ENCODE measurements at places on chromosomes 4 and X.
A peak's percentile ranks its signal among the peaks of the same experiment; 100 is the strongest.

DNA sequence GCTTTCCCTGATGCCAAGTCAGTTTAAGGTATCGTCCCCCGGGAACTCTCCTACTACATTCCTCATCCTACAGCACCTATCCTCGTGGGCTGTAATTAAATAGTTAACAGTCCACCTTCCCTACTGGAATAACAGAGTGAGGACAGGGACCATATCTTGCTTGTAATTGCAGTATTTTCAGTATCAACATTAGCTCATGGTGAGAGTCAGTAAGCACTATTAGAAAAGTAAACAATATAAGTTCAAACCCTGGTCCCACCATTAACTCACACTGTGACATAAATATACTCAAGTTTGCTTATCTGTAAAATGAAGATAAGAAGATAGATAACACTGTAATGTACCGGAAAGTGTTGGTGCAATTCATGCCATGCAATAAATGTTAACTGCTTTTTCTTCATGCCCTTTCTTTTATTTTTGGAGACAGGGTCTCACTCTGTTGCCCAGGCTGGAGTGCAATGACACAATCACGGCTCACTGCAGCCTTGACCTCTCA lies 61.3 kb downstream of the SH3RF1 start:
- no peak overlapping the region for H3K27ac ChIP-seq
- no peaks in the 10 kb centered on the region for H3K27me3 ChIP-seq
- peaks cover 12% of the 10 kb centered on the region for H3K4me1 ChIP-seq
- no peak for DNase-seq
- H3K36me3 ChIP-seq: no peaks in the 10 kb centered on the region

DNA sequence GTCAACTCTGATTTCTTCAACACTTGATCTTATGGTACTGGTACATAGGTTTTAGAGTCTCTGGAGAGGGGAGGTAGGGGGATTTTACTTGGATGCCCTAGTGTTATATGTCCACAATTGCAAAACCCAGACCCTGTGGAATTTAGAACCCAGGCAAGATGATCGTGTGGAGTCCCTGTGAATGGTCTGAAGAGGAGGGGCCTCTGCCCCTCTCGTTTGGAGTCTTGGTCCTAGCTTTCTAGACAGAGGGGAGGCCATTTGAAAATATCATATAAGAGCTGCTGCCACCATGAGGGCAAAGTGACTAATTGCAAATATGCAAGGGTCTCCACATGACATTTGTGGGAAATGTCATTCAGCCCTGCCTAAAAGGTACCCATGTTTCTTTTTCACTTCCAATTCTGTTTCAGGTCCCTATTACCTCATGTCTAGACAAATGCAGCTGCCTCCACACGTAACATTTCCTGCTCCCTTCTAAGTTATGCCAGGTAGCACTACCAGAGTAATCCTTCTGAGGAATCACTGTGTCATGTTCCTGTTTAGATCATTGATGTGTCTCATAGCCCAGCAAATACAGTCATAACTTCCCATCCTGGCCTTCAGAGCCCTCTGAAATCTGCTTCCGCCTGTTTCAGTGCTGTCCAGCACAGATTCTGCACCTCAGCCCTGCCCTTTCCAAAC lies 126.8 kb downstream of the KLHL8 start:
- no peak for DNase-seq
- H3K36me3 ChIP-seq: no peaks in the 10 kb centered on the region
- peaks cover 6% of the 10 kb centered on the region for H3K4me1 ChIP-seq

DNA sequence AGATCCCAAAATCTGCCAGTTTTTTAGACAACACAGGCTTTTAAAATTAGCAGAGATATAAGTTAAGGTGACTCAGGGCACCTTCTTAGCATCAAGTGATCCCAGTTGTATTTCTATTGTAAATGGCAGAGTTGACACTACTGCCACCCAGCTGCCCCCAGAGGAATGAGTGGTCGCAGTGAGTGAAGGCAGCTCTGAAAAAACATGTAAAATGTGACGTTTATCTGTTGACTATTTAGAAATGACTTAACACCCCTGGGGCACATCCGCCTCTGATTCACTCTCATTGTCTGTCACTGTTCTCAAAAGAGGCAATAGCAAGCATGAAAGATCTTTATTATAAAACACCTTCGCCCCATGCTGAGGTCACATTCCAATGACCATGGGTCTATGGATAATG lies 592.4 kb downstream of the ACTRT1 start:
- H3K36me3 ChIP-seq: no peaks in the 10 kb centered on the region
- H3K4me3 ChIP-seq: no peak overlapping the region
- no peaks in the 10 kb centered on the region for H3K4me1 ChIP-seq
- DNase-seq: no peak
- no peaks in the 10 kb centered on the region for H3K27me3 ChIP-seq
- H3K27ac ChIP-seq: no peak overlapping the region

DNA sequence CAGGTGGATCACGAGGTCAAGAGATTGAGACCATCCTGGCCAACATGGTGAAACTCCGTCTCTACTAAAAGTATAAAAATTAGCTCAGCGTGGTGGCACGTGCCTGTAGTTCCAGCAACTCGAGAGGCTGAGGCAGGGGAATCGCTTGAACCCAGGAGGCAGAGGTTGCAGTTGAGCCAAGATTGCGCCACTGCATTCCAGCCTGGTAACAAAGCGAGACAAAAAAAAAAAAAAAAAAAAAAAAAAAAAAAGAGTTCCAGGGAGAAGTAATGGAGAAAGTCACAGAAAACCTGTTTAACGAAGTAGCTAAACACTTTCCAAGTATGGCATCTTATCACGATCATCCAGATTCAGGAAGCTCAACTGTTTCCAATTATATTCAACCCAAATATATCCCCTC lies 10.9 kb downstream of the KLHL4 start:
- no peaks in the 10 kb centered on the region for H3K4me1 ChIP-seq
- no peaks in the 10 kb centered on the region for H3K27me3 ChIP-seq
- DNase-seq: no peak
- no peaks in the 10 kb centered on the region for H3K36me3 ChIP-seq
- no peak overlapping the region for H3K27ac ChIP-seq

DNA sequence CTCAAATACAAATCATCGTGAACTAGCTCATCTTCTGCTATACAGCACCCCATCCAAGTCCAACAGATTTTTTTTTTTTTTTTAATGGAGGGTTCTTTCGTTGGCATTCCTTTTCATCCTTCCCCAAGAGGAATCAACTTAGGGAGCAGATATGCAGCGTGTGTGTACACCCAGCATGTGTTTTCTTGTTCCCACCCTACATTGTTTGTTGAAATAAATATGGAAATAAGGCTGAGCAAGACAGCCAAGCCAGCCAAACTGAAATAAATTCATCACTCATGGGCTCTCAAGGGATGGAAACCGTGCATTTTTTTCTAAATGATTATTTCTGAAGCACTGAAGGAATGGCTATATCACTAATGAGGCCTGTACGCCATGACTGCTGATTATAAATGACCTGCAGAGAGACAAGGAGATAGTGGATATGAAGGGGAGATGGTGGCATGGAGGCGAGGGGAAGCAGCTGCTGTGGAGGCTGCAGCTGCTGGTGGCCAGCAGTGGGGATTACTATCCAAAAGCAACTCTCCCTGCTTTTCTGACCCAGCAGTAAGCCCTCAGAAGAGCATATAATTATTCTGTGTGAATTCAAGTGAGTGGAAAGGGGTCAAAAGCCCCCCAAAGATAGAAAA lies 173.9 kb downstream of the MGST2 start:
- peaks cover 19% of the 10 kb centered on the region for H3K4me1 ChIP-seq
- no peak overlapping the region for H3K4me3 ChIP-seq
- DNase-seq: no peak
- H3K27me3 ChIP-seq: no peaks in the 10 kb centered on the region

- H3K27me3 ChIP-seq: no peaks in the 10 kb centered on the region
- H3K27ac ChIP-seq: no peak overlapping the region
- DNase-seq: no peak
- H3K4me3 ChIP-seq: no peak overlapping the region
- no peaks in the 10 kb centered on the region for H3K4me1 ChIP-seq
Observed at GRCh38 chr4:167784826-167785225, 307.5 kb upstream of the ANXA10 start.

DNA sequence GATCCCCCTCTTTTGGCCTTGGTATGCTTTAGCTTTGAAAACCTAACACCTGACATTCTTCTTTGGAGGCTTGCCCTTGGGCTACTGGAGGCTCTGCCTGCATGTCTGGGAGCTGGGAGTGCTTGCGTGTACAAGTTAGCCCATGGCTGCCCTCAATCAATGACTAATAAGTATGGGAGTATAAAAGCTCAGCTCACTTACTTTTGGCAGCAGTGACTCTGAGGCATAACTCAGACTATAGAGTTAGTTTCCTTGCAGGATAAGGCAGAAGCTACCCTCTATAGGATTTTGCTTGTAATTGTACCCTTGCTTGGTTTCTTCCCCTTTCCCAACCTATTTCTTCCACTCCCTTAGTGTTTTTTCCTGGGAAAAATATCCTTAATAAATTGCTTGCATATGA lies 247.9 kb downstream of the PPP1R2C start:
- H3K27me3 ChIP-seq: no peaks in the 10 kb centered on the region
- H3K36me3 ChIP-seq: no peaks in the 10 kb centered on the region
- H3K4me3 ChIP-seq: no peak overlapping the region
- no peak overlapping the region for H3K27ac ChIP-seq
- no peak for DNase-seq
- H3K4me1 ChIP-seq: no peaks in the 10 kb centered on the region

- no peaks in the 10 kb centered on the region for H3K36me3 ChIP-seq
- no peak overlapping the region for H3K27ac ChIP-seq
- H3K4me3 ChIP-seq: no peak overlapping the region
- no peak for DNase-seq
- H3K4me1 ChIP-seq: no peaks in the 10 kb centered on the region
- H3K27me3 ChIP-seq: no peaks in the 10 kb centered on the region
Observed at GRCh38 chr4:52890521-52890791, 28.3 kb downstream of the RASL11B start.

DNA sequence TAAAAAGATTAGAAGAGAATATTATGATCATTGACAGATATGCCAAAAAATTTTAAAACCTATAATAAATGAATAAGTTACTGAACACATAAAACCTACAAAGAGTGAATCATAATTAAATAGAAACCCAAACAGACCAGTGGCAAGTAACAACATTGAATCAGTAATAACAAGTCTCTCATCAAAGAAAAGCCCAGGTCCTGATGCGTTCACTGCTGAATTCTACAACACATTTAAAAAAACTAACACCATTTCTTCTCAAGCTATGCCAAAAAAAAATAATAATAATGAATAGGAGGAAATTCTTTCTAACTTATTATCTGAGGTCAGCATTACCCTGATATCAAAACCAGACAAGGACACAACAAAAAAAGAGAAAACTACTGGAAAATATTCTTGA lies 30.6 kb downstream of the ACTRT1 start:
- no peaks in the 10 kb centered on the region for H3K27me3 ChIP-seq
- no peak overlapping the region for H3K4me3 ChIP-seq
- no peaks in the 10 kb centered on the region for H3K4me1 ChIP-seq
- no peak overlapping the region for H3K27ac ChIP-seq

DNA sequence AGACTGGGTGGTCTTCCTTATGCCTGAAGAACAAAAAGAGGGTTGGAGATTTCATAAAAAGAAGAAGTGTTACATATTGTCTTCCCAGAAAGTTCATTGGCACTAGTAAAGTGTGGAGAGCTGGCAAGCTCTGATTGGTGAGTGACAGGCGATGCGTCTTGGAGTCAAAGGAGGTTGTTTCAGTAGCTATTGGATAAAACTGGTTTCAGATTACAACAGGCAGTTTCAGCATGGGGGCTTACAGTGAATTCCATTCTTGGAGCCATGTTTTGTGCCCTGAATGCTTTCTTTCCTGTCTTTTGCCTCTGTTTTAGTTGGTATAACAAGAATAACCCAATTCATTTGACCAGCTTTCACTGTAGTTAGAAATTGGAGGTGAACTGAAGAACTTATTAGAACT lies 750.5 kb downstream of the ADGRL3 start:
- no peaks in the 10 kb centered on the region for H3K27me3 ChIP-seq
- no peak for DNase-seq
- no peaks in the 10 kb centered on the region for H3K4me1 ChIP-seq
- H3K36me3 ChIP-seq: no peaks in the 10 kb centered on the region

DNA sequence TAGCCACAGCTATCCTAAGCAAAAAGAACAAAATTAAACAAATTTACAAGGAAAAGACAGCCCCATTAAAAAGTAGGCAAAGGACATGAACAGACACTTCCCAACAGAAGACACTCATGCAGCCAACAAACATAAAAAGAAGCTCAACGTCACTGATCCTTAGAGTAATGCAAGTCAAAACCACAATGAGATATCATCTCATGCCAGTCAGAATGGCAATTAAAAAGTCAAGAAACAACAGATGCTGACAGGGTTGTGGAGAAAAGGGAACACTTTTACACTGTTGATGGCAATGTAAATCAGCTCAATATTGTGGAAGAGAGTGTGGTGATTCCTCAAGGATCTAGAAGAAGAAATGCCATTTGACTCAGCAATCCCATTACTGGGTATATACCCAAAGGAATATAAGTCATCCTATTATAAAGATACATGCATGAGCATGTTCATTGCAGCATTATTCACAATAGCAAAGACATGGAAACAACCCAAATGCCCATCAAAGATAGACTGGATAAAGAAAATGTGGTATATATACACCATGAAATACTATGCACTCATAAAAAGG lies 163.0 kb upstream of the TET2 start:
- H3K4me1 ChIP-seq: no peaks in the 10 kb centered on the region
- no peak for DNase-seq
- no peak overlapping the region for H3K4me3 ChIP-seq

- no peak overlapping the region for H3K4me3 ChIP-seq
- DNase-seq: no peak
- H3K4me1 ChIP-seq: no peaks in the 10 kb centered on the region
- H3K27ac ChIP-seq: no peak overlapping the region
Observed at GRCh38 chr4:167717495-167717894, 374.8 kb upstream of the ANXA10 start.

GRCh38 chrX:115940888-115941332 lies 229.6 kb upstream of the AGTR2 start:
- H3K27me3 ChIP-seq: no peaks in the 10 kb centered on the region
- no peak overlapping the region for H3K27ac ChIP-seq
- no peak overlapping the region for H3K4me3 ChIP-seq
- peak; percentile 85 for DNase-seq
- H3K4me1 ChIP-seq: peaks cover 4% of the 10 kb centered on the region
- H3K36me3 ChIP-seq: no peaks in the 10 kb centered on the region

DNA sequence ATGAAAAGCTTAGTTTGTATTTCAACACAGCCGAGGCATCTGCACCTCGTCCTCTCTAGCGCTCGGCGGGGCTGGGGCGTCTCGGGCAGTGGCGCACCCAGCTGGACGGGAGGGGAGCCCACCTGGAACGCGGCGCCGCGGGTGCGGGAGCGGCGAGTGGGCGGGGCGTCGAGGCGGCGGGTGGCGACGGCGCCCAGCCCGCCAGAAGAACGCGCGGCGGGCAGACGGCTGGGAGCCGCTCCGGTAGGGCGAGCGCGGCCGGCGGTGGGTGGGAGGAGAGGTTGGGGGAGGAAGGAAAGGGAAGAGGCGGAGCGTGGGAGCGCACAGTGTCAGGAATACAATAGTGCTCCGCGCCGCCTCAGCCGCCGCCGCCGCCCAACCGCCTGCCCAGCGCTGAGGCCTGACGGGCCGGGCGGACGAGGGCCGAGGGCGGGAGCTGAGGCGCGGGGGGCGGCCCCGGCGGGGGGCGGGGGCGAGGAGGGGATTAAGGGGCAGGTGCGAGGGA lies at the start of gene JADE3:
JADE3 (plus strand) TSS at position 324 of the 505 bp plus-strand sequence. CDS start 72,474 bp downstream, outside the sequence.
- no peaks in the 10 kb centered on the region for H3K4me1 ChIP-seq
- no peaks in the 10 kb centered on the region for H3K36me3 ChIP-seq
- peak within 1 kb of the TSS; percentile 81 for H3K27ac ChIP-seq
- peak within 1 kb of the TSS; percentile 60 for H3K4me3 ChIP-seq
- no peaks in the 10 kb centered on the region for H3K27me3 ChIP-seq

GRCh38 chr4:70158576-70158975 lies 4.5 kb downstream of the PRR27 start:
- H3K27ac ChIP-seq: no peak overlapping the region
- H3K27me3 ChIP-seq: no peaks in the 10 kb centered on the region
- H3K4me3 ChIP-seq: no peak overlapping the region
- no peak for DNase-seq
- H3K36me3 ChIP-seq: no peaks in the 10 kb centered on the region

All from transverse colon (tissue), 4 donors.